ENCODE measurements at places on chromosomes 7 and 10.

- DNase-seq = no peak
Measured at GRCh38 chr10:49050906-49051305, 64.4 kb downstream of the VSTM4 start.

DNA sequence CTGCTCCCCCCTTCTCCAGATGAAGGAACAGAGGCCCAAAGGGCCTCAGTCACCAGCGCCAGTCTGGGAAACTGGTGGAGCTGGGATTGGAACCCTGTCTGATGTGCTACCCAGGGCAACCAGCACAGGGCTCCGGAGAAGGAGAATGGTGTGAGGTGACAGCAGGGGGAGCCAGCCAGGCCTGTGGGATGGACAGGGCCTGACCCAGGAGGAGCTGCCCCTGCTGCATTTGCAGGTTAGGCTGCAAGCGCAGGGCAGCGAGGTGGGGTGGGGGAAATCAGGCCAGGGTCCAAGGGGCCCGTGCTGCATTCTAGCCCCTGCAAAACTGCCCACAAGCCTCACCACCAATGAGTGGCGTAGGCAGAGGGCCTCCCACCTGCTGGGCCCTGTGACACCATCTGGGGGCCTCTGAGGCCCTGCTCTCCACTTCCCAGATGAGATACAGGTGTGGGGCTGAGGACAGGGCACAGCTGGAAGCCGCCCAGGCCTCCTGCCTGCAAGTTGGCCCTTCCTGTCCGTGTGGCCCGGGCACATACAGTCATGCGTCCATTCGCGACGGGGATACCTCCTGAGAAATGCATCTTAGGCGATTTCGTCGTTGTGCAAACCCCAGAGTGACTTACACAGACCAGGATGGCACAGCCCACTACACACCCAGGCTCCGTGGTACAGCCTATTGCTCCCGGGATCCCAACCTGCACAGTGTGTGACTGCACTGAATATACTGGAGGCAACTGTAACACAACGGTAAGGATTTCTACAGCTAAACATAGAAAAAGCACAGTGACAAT lies 45.3 kb downstream of the RASGEF1A start:
- peak; percentile 16 for DNase-seq

- no peak for DNase-seq
Measured at GRCh38 chr10:29671228-29671780, 36.5 kb upstream of the SVIL start.

GRCh38 chr7:64892666-64893309 lies 10.3 kb upstream of the ZNF273 start:
- DNase-seq = no peak

DNA sequence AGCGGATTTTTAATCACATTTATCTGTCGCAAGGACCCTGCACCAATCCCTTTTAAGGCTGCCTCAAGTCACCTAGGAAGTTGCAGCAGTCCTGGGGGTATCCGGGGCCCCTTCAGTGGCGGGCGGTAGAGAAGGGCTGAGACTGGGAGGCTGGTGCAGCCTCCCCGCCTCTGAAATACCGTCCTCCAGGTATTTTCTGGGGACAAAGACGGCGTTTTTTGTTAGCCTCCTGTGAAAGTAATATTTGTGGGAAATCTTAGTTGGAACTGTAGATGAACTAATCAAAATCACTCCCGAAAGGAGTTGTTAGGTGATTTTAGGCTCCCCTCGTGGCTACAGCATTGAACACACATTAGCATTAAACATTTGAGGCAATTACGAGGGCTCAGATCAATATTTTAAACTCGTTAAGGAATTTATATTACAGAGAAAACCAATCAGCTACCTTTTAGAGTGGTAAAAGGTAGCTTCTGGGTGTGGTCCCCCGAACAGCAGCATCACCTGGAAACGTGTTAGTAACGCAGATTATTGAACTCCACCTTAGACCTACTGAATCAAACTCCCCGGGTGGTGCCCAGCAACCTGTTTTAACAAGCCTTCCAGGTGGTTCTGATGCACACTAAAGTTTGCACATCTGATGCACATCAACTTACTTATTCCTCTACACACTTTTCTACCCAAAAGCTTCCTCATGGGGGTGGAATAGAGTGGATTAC lies 530 bp upstream of the ANXA7 start:
- DNase-seq = peak; percentile 11

DNA sequence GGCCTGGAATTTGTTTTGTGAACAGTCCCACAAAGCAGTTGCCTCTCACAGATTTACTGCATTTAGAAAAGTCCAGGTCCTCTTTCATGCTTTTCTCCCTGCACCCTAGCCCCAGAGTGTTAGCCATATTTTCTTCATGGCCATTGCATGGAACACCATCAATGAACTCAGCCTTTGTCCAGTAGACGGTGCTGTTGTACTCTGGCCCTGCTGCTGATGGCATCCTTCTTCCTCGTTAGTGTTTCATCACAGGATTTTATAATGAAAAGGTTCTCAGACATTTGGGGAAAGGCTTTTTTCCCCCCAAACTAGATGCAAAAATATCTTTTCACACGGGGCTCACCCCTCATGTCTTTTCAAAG lies 93.0 kb upstream of the SLC25A13 start:
- DNase-seq = peak; percentile 66

- DNase-seq = no peak
Measured at GRCh38 chr10:52491246-52491995, 177.3 kb downstream of the DKK1 start.

GRCh38 chr7:118087126-118087525 lies 96.8 kb upstream of the LSM8 start:
- no peak for DNase-seq

- no peak for DNase-seq
Measured at GRCh38 chr7:34844406-34844805, 186.4 kb downstream of the NPSR1 start.

- DNase-seq = no peak
Measured at GRCh38 chr10:49784681-49785080, 22.6 kb upstream of the OGDHL start.

GRCh38 chr7:118689403-118689802 lies 464.9 kb downstream of the ANKRD7 start:
- no peak for DNase-seq

GRCh38 chr7:33998476-33998875 lies 93.1 kb downstream of the BMPER start:
- DNase-seq = no peak

DNA sequence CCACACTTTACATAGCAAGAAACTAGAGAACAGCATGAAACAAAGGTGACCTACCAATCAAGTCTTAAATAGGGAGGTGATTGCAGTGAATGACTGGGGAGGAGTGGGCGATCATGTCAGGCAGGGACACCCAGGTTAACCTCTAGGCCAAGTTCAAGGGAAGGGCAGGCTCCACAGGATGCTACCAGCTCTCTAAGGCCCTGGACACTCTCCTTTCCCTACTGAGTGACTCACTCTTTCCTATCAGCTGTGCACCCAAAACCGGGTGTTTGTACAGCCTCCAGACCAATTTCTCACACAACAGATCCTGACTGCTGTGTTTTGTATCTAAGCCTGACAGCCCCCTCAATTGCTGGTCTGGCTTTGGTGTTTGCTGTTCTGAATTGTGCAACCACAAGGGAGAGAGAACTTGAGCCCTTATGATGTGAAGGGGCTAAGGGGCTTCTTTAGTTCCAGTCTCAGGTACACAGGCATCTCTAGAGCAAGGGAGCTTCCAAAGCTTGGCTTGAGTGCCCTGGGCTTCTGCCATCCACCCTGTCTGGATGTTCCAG lies 107.8 kb downstream of the TBXAS1 start:
- peak; percentile 18 for DNase-seq

- peak; percentile 96 for DNase-seq
Measured at GRCh38 chr10:69318106-69318866, 40.0 kb downstream of the HK1 start.

DNA sequence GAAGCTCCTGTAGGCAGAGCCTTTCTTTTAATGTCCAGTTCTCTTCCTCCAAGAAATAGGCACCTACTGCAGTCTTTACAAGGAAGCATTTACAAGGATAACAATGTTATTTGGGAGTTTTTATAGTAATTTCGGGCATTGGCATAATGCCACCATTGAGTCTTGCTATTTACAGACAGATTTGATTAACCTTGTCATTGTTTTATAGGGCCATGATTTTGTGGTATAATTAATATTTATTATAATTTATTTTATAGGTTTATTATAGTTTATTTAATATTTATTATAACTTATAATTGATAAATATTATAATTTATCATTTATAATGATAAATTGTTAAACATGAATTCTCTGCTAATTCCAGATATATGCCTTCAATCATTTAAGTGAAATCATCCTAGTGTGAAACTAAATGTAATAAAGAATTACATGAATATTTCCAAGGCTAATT lies 573 bp upstream of the POT1 start:
- no peak for DNase-seq

- no peak for DNase-seq
Measured at GRCh38 chr10:59878915-59879314, 27.4 kb downstream of the CCDC6 start.

- DNase-seq = no peak
Measured at GRCh38 chr10:128522551-128523308, 396.5 kb upstream of the MKI67 start.

GRCh38 chr10:15789793-15790525 lies 70.2 kb upstream of the ITGA8 start:
- DNase-seq = no peak

DNA sequence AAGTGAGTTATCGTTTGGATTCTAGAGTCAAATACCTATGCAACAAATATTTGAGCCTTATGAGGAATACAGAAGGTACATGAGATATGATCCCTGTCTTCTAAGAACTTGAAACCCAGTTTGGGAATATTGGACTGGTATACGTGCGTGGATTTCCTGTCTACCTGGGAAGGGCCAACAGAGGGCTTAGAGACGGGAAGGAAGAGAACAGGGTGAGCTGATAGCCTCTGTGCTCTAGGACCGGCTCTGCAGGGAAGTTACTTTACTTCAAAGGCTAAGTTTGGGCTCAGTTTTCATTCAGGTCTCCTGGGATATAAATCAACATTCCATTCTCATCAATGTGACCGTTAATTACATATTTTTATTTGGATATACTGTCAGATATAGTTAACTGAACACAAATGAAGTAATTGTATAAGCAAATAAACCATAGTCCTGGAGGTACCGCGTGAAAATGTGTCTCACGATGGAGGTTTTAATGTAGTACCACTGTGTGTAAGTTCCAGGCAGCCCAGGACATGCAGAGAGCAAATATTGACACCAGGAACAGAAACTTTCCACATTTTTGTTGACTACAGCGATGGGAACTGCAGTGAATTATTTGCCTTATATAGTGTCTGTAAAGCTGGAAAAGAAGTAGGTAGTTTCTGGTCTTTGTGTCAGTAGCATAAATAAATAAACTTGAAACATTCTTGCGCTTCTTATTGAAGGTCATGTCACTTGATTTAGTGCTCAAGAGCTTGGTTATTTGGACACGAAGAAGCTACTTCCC lies 8.6 kb downstream of the CHST12 start:
- DNase-seq = no peak

- DNase-seq = peak; percentile 70
Measured at GRCh38 chr10:103504181-103504783, 10.8 kb downstream of the NEURL1 start.

GRCh38 chr10:117197189-117197588 lies at the start of gene KCNK18:
Gene KCNK18 (plus strand): TSS chr10:117197489. CDS start chr10:117197489, 0 bp downstream.
- no peak for DNase-seq

- DNase-seq = no peak
Measured at GRCh38 chr10:101322266-101323108, 31.5 kb upstream of the BTRC start.

GRCh38 chr7:151709141-151710038 lies 167.5 kb downstream of the PRKAG2 start:
- no peak for DNase-seq

DNA sequence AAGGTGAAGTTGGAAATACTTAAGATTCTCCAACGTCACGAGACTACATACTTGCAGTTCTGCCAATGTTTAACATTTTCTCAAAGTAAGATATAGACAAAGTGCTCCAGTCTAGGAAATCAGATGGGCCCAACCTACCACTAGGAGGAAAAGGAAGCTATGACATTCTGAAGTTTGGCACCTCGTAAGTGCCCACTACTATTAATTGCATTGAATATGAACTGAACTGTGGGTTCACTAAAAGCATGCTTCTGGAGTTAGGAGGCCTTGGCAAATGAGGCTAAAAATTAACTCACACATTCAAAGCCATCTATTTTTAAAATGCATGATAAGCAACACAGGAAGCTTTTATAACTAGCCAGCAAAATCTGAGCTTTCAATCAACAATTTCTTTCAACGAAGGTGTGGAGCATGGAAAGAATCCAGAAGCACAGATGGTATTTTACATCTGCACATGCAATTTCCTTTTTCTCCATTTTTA lies 149.7 kb downstream of the LRRTM3 start:
- DNase-seq = no peak

GRCh38 chr10:119087271-119087882 lies 6.8 kb upstream of the EIF3A start:
- DNase-seq = no peak

DNA sequence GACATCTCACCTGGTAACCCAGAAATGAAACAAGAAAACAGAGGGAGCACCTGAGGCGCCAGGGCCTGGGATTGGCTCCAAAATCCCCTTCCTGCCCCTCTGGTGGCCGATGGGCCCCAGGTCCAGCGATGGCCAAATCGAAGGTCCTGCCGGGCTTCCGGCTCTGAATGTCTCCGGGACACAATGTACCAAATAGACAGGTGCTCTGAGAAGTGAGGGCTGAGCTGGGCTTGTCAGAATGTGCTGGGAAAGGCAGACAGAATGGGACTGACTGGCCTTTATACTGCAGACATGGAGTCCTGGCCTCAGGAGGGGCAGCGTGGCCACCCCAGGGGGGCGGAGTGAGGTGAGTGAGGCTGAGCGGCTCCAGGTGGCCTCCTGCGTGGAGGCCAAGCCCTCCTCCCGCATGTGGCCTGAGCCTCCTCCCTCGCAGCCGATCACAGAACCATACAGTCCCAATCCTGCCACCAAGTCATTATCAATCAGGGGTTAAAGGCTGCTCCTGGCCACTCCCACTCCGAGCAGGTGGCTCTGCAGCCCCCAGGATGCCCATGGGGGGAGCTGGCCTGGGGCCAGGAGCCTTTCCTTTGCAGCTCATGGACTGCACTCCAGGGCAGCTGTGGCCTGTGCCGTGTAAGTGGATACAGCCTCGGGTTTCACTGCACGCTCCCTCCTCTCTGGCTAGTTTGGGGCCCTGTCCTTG lies 185.5 kb downstream of the ADARB2 start:
- no peak for DNase-seq

DNA sequence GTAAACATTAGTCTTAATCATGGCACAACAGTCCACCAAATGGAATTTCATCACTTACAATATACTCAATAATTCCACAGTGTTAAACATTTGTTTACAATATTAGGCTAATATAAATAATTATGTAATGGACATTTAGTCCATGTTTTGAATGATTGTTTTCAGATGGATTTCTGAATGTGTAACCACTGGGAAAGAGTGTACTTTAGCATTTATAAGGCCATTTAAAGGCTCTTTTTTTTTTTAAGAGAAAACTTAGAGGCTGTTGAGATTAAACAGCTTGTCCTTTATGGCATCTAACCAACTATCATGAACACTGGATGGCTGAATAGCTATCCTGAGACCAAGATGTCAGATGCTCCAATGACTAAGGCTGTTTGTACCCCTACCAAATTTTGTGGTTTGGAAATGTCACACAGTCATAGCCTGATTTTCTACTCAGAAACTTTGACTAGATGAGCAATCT lies 248.3 kb upstream of the GLI3 start:
- DNase-seq = no peak
